Mammary epithelial cell (primary cell): ENCODE measurements at places on chromosomes 5 and 9.
A peak's percentile ranks its signal among the peaks of the same experiment; 100 is the strongest.

DNA sequence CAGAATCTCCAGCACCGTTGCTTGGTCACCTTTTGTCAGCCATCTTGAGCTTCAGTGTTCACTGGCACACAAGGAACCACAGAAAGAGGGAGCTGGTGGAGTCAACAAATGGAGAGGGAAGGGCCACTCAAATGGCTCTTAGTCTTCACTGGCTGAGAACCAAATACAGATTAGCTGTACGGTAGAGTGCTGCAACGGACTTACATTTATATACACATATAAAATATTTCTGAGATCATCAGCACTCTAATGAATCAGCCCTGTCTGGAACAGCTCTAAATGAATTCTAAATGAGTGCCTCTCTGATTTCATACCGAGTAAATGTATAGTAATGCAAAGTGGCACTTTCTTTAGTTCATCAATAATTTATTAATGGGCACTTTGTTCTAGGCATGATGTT is 24.8 kb downstream of the KCTD16 start:
- DNase-seq = no peak

DNA sequence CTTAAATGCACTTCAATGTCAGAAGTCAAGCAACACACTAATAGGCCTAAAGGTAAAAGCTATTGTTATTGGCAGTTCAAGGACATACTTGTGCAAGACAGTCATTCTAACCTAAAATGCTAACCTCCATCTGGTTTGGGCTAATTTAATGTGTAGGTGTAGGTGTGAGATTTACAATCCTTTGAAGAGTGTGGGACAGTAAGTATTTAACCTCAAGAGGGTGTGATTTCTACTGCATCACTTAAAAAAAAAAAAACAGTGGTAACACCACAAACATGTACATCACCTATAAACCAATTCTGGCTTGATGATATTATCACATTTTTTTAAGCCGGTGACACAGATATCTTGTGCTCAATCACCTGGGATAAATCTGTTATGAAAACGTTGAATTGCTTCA is 127.5 kb upstream of the MEF2C start:
- DNase-seq = no peak

GRCh38 chr9:129236441-129237145 is 58.5 kb upstream of the IER5L start:
- no peak for DNase-seq

GRCh38 chr5:98206566-98206965 is 566.9 kb upstream of the RGMB start:
- DNase-seq = no peak

DNA sequence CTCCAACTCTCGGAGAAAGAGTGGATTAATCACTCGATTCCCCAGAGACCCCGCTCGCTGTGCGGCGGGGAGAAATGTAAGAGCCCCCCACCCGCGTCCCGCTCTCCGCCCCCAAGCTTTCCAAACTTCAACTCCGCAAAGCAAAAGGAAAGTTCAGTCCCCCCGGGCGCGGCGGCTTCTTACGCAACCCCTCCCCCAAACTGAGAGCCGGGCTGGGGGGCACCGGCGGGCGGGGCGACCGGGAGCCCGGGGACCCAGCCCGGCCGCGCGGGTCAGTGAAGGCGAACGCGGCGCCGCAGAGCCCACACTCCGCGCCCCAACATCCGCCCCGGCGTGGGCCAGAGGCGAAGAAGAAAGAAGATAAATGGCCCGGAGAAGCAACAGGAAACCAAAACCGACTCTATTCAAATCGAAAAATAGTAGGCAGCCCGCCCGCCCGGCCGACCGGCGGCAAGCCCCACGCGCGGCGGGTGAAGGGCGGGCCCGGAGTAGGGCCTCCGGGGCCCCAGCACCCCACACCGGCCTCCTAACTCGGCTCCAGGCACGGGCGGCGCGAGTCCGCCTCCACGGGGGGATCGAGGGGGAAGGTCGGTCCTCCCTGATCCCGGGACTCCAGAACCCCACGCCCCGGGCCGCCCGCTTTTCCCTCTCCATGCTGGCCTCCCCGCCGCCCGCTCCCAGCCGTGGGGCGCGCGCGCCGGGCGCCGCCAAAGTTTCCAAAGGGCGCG is 720 bp downstream of the NOTCH1 start:
- peak; percentile 25 for DNase-seq

- peak; percentile 55 for DNase-seq
Measured at GRCh38 chr5:103224118-103224893, 34.3 kb upstream of the MACIR start.

GRCh38 chr9:8764051-8764450 is 964.5 kb upstream of the DMAC1 start:
- no peak for DNase-seq

- DNase-seq = peak; percentile 52
Measured at GRCh38 chr5:38715696-38716095, 130.1 kb upstream of the OSMR start.

- no peak for DNase-seq
Measured at GRCh38 chr5:3339092-3339797, 256.4 kb upstream of the IRX1 start.

DNA sequence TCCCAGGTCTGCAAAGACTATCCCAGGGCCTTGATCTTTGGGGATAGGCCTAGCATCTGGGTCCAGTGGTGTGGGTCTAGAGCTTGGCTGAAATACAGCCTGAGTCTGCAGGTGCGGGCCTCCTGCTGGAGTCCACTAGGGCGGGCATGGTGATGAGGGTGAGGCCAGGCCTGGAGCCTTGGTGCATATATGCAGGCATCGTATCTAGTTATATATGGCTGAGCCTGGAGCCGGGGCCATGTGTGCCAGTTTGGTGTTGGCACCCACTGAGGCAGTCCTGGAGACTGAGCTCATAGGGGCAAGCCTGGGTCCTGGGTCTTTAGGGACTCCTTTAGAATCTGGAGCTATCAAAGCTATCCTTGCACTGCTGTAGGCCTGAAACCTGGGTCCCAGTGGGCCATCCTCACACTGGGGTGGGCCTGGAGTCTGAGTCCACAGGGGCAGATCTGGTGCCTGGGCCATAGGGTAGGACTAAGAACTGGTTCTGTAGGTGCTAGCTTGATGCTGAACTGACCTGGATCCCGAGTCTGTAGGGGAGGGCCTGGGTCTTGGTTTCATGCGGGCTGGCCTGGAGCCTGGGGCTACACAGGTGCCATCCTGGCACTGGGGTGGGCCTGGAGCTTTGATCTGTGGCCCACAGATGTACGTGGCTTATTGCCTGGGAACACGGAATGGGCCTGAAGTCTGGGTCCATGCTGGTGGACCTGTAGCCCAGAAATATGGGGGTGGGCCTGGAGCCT is 346.5 kb upstream of the MEF2C start:
- no peak for DNase-seq

- no peak for DNase-seq
Measured at GRCh38 chr5:175745210-175745609, 87.3 kb downstream of the HRH2 start.

- no peak for DNase-seq
Measured at GRCh38 chr9:82367016-82367415, 378.4 kb downstream of the SPATA31D1 start.

GRCh38 chr5:55108661-55109060 is 6.2 kb downstream of the GZMA start:
- no peak for DNase-seq

- DNase-seq = no peak
Measured at GRCh38 chr9:17487467-17487866, 91.4 kb upstream of the SH3GL2 start.

DNA sequence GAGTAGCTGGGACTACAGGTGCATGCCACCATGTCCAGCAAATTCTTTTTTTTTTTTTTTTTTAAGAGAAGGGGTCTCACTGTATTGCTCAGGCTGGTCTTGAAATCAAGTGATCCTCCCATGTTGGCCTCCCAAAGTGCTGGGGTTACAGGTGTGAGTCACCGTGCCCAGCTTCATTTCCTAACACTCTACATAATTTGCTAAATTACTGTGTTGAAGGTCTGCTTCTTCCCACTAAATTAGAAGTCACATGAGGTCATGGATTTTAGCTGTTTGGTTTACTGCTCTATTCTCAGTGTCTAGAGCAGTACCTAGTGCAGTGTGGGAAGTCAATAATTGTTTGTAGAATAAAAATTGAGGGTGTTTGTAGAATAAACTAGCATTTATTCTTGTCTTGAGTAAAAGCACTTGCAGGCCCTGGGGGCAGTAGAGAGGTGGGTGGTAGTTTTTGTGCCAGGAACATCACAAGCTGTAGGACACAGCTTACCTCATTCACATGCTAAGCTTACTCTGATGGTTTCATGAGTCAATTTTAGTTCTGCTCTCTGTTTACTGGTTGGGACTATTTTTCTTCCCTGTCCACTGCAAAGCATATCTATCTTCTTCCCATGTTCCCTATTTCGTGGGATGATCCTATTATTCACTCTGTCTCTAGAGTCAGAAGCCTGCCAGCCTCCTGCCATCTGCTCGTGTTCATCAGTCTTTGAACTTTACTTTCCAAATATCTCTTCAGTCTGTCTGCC is 7.0 kb downstream of the TEX48 start:
- DNase-seq = peak; percentile 43
